SHP77 (cell line): ENCODE measurements at places on chromosomes 6 and 20.

DNA sequence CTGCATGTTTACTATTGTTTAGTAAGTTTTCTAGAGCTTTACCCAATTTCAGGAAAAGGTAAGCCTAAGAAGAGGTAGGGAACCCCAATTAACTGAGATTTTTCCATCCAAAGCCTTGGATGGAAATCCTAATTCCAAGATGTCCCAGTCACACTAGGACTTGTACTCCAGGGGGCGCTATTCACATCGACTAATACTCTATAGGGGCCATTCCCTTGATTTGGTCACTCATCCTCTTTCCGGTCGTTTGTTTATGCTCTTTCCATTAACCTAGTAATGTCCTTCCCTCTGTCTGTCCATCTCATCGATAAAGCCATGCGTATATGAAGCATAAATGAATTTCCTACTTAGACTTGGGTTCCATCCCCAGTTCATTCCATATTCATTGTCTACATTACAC is 80.8 kb upstream of the FUCA2 start:
- DNase-seq: peak; percentile 16

- no peak for DNase-seq
Observed at GRCh38 chr20:10271494-10272219, 53.0 kb downstream of the SNAP25 start.

DNA sequence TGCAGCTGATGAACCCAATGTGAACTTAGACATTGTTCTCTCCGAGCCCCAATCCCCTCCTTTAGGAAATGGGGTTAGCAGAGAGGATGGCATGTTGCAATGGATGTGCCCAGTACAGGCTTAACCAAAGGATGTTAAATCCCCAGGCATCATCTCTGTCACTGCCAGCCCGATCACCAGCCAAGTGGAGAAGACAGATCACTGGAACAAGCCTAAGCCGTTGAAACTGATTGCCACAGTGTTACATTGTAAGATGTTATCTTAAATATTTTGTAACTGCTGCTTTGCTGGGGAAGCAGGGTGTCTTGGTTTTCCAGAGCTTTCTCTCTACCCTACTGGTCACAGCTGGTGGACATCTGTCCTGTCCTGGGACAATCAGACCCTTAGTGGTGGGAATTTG is 783.4 kb upstream of the CHD6 start:
- no peak for DNase-seq

DNA sequence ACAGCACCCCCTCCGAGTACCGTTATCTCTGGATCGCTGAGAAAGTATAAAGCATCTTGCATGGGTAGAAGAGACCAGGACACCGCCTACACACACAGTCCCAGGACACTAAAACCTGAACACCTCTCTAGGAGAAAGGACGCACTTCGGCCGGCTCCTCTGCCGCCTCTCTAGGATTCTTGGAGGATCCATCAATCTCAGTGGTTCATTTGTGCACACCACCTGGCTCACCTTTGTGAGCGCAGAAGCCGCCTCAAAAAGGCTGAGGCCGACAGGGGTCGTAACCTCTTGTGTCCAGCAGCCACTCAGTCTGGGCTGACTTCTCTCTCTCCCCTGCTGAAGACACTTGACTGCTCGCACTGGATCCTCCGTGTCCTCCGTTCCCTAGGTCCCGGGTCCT is 13.5 kb downstream of the ZSCAN23 start:
- DNase-seq: no peak

GRCh38 chr6:135314543-135314942 is 133.4 kb downstream of the MYB start:
- no peak for DNase-seq

GRCh38 chr20:51735728-51736600 is 32.2 kb downstream of the ATP9A start:
- DNase-seq: no peak

DNA sequence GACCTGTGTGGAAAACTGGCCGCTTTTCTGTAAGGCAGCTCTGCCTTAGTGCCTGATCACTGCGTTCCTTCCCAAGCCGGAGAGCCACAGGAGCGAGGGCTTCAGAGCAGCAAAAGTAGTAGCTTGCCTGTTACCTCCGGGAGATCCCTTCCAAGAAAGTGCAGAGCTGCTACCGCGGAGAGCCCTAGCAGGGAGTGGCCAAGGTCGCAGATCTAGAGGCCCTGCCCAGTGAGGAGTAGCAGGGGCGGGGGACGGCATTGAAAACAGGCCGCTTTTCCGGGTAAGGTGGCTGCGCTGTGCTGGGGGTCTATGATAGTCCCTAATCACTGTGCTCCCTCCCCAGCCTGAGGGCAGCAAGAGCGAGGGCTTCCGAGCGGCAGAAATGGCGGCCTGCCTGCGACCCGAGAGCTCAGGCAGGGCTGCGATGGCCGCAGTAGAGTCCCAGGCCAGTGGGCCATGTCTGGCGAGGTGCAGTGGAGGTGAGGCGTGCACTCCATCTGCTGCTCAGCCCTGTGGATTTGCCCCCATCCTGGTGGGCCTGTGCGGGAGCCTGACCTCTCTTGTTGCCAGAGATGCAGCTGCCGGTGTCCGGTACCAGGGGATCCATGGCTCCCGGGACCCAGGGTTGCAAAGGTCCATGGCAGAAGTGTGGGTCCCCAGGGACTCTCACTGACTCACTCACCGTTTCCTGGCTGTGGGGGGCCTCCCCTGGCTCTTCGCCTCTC is 67.3 kb downstream of the KLHL32 start:
- DNase-seq: no peak

- DNase-seq: peak; percentile 68
Observed at GRCh38 chr20:561437-562231, 18.0 kb upstream of the CSNK2A1 start.

DNA sequence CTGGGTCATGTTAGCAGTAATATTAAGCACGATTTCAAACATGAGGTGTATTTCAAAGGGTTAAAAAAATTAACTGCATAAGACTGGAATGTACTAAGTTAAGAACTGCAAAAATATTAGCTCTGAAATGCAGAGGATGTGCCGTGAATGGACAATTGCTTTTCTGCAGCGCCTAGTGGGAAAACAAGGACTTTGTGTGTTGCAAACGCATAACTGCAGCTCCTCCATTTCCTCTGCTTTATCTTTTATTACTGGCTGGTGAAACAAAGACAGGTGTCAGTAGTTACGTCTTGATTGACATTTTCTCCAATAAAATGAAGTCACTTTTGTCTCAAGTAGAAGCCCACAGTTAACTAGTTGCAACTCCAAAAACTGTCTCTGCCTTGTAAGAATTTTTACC is 1.7 kb downstream of the PDE7B start:
- no peak for DNase-seq

GRCh38 chr6:122620428-122620827 is 10.2 kb downstream of the PKIB start:
- DNase-seq: peak; percentile 6

GRCh38 chr20:21640556-21640955 is 64.9 kb upstream of the PAX1 start:
- DNase-seq: peak; percentile 71

DNA sequence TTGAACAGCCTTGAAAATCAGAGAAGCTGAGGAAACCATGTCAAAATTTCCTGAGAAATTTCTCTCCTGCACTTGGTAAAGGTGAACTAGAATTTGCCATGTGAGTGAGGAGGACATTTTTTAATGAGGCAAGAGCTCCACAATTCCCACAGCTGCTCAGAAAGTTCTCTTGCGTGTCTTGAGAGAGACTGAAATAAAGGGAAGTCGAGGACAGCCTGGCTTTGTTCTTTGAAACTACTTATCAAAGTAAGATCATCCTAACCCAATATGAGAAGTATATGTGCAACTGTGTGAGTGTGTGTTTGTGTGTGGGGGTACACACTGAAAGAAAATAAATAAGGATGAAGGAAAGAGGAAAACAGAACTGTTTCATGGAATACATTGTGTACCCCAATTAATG is 163.4 kb downstream of the SLC24A3 start:
- no peak for DNase-seq

DNA sequence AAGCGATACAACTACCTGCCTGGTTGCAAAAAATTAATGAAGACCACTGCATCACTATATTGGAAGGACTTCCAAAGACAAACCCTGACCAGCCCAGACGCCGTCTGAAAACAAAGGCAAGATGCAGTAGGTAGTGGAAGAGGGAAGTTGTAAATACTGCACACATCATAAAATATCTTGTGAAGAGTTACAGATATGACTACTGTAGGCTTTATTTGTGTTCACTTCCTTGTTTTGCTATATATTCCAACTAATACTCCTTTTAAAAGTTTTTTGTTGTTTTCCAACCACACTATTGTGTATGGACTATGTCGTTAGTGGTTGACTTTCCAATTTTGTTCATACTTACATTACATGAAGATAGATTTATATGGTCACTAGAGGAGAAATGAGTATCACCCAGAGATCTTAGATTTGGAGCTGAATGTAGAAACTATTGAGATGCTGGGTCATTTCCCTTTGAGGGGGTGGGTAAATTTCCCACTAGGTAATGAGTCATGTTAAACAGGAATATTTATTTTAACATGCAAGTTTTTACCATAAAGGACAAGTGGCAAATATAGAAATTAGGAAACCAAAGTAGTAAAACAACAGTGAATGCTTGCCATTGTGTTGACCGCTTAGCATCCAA is 16.6 kb upstream of the TXLNB start:
- DNase-seq: no peak

- no peak for DNase-seq
Observed at GRCh38 chr6:56579155-56579851, 63.4 kb downstream of the DST start.

DNA sequence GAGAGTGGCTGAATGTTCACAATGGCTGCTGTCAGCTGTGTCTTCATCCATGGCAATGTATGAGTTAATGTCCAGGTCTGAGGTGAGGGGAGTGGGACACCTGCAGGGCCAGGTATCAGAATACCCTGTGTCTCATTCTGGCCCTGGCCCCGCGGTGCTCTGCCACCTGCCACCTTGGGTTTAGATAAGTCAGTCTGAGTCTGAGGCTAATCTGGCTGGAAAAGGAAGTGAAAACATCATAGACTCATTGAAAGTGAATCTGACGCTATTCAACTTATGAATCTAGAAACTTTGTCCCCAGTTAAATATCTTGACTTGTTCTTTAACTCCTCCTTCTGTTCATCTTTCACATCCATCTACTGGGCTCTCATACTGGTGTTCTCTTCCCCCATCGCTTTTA is 267.1 kb upstream of the JAG1 start:
- DNase-seq: no peak

DNA sequence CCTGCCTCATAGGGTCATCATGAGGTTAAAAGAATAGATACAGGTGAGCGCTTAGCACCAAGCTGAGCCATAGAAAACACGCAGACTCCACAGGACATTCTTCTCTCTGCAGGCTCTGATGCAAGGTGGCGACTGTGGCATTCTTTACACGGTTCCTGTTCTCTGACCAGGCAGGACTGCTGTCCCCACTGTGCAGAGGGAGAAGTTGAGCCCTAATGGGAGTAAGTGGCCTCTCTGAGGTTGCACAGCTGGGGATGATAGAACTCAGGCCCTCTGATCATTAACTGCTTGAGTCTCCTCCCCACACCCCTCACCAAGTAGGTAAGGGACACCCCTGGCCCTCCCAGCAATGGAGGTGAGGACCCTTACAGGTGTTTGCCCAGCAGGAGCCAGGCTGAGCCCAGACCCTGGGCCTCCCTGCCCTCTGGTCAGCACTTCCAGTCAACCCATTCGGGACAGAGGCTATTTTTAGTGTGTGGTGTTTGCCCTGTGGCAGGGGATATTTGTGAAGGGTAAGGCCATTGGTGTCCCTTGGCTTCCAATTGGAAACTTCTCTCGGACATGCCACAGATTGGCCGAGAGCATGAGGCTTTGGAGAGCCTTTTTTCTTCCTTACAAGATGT is 116.8 kb downstream of the VEGFA start:
- DNase-seq: no peak

- DNase-seq: peak; percentile 7
Observed at GRCh38 chr6:14381829-14382677, 264.5 kb downstream of the CD83 start.

- DNase-seq: no peak
Observed at GRCh38 chr6:2433711-2434110, 188.3 kb upstream of the GMDS start.

DNA sequence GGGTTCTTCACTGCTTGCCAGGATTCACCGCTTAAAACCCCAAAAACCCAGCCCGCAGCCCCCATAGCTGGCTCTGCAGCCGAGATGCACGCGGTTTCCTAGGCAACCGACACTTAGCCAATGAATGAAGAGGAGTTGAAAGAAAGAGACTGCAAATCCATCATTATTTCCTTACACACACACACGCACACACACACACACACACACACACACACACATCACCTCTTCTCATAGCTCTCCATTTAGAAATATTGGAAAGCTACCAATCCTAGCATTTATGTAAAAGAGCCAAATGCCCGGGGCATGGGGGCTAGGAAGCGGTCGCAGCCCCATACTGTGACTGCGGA is 3.4 kb upstream of the TUBB2B start:
- peak; percentile 74 for DNase-seq

DNA sequence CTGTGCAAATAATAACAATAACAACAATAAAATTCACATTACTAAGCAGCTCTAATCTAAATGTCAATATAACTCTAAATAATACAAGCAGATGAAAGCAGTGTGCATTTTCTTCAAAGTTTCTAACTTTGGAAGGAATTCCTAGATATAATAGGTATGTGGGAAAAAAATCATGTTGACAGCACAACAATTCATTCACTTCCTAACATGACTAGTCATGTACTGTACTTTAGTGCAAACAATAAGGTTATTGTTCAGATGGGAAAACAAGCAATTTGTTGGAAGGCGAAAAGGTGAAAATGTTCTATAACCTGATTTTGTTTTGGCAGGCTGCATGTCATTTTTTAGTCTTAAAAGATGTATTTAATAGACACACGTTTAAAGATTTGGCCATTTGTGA is 484.3 kb upstream of the JAG1 start:
- no peak for DNase-seq

GRCh38 chr6:29965563-29965872 is 23.2 kb downstream of the HLA-A start:
- no peak for DNase-seq

- peak; percentile 84 for DNase-seq
Observed at GRCh38 chr6:129475477-129476247, 234.3 kb downstream of the ARHGAP18 start.

GRCh38 chr6:22928775-22929174 is 359.4 kb downstream of the HDGFL1 start:
- no peak for DNase-seq

DNA sequence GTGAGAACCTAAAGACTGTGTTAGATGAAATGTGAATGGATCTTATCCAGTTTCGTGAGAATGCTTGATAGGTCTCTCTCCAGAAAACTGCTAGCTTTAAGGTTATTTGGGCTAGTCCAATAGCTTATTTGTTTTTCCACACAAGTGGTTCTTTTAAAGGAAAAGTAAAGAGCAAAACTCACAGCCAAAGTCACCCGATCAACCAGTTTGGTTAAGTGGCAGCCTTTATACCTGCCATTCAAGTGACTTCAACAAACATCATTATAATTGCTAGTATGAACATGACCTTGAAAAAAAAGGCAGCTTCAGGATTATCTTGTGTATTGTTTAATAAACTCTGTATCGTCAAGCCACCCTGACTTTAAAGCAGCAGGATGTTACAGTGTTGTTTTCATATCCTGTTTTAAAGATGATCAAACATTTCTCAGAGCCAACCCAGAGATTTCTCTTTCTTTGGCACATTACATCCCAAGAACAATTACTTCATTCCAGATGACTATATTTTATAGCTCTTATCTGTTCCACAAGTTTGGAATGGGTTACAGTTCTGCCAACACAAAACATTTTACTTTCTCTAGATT is 253.4 kb downstream of the EPHA7 start:
- DNase-seq: no peak
